Pancreas (tissue), 10 donors: ENCODE measurements at places on chromosomes 11 and 22. TPM values are rescaled to one million over a fixed set of nuclear protein-coding genes. Genes with fewer than 3 reads are reported as not detected.
A peak's percentile ranks its signal among the peaks of the same experiment; 100 is the strongest.

DNA sequence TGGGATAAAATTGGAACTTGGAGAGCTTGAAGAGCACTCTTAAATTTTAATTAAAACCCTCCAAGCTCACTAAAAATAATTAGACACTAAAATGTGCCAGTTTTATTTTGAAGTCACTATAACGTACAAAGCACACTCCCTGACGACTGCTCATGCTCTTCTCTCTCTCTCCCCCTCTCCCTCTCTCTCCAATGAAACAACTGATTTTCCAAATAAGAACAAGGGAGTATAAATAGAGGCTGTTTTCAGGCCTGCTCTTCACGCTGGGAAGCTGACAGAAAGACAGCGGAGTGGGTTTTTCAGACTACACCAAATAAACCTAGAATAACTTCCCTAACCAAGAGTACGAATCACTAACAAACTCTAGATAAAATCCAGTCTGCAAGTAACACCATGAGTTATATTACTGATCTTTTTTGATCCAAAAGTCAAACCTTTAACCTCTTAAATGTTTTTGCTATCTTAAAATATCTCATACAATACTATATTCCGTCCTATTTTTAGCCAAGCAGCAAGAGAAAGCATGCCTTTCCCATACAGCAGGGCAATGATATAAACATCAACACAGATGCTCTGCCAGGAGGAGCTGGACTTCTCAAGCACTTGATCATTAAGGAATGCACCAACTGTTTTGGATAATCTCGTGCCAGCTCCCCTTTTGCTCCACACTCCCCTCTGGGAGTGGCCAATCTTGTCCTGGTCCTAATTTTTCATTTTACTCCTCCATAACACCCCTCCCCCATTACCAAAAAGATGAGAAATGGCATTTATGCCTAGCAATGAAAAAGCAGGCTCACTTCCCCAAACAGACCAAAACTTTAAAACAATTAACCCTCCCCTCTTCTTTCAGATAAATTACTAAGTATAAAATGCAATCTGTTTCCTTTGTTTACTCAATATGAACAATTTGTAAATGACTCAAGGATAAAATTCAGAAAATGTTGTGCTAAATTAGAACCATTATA lies 116.9 kb downstream of the SOX6 start:
- H3K36me3 ChIP-seq = no peaks in the 10 kb centered on the region
- H3K27ac ChIP-seq = no peak overlapping the region
- no peak for DNase-seq
- H3K4me3 ChIP-seq = no peak overlapping the region

DNA sequence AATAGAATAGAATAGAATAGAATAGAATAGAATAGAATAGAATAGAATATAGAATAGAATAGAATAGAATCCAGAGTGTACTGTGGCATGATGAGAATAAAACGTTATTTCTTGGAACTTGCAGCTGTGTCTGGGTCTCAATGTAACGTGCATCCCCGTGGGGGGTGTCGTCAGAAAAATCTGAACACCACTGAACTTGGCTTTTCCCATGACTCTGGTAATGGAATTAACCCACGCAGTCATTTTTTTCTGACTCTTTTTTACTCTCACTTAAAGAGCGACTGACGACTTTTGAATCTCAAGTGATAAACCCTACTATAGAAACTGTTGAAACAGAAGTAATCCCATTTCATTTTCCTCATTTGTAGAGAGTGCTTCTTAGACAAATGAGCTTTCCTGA lies 92.4 kb upstream of the BID start:
- H3K27me3 ChIP-seq = no peaks in the 10 kb centered on the region
- H3K4me3 ChIP-seq = no peak overlapping the region
- no peaks in the 10 kb centered on the region for H3K36me3 ChIP-seq
- no peaks in the 10 kb centered on the region for H3K4me1 ChIP-seq

The NELL1 gene
- total RNA-seq = not detected

The OR56A1 gene
- total RNA-seq = not detected

The SLC1A2 gene
- 60.9 TPM for total RNA-seq

DNA sequence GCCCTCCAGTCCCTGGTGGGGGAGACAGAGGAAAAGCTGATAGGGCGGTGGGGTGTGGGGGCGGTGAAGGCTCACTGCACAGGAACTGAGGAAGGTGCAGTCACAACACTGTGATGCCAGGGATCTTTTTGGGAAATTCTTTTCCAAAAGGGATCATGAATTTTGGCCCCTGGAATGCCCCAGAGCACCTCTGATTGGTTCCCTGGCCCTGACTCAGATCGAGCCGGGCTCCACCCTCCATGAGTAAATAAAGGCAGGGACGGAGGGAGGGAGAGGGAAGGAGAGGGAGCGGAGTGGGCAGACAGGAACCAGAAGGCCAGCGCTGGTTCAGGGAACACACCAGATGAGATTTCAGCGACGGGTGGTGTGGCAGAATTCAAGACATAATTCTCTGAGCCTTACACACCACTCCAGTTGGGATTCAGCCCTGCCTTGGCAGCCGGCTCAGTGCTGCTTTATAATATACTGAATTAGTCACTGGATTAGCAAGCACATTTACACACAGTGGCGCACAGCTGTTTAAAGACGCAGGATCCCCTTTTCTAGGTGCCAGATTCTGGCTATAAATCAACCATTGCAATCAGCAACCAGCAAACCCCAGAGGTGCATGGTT lies 80.3 kb downstream of the ETS1 start:
- H3K4me1 ChIP-seq = peaks cover 37% of the 10 kb centered on the region
- H3K36me3 ChIP-seq = no peaks in the 10 kb centered on the region
- peak; percentile 82 for DNase-seq

GRCh38 chr11:85939099-85940015 lies 84.2 kb downstream of the CCDC83 start:
- no peaks in the 10 kb centered on the region for H3K27me3 ChIP-seq
- no peaks in the 10 kb centered on the region for H3K4me1 ChIP-seq
- no peak overlapping the region for H3K27ac ChIP-seq
- DNase-seq = no peak
- no peak overlapping the region for H3K4me3 ChIP-seq

DNA sequence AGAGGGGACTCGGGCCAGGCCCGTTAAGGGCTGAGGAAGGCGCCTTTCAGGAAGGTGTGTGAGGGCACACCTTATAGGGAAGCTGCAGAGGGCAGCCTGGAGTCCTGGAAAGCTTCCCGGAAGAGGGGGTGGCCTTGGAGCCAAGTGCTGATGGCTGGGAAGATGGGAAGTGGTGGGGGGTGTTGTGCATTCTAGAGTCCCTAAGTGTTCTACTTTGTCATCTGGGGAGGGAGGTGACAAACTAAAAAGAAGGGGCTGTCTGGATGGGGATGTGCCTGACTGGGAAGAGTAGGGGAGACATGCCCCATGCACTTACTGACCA lies 6.8 kb downstream of the ZDHHC8 start:
- no peak overlapping the region for H3K4me3 ChIP-seq
- H3K27ac ChIP-seq = no peak overlapping the region
- no peaks in the 10 kb centered on the region for H3K4me1 ChIP-seq
- no peaks in the 10 kb centered on the region for H3K36me3 ChIP-seq
- DNase-seq = no peak

The PTPRJ gene
- total RNA-seq = 15.4 TPM

DNA sequence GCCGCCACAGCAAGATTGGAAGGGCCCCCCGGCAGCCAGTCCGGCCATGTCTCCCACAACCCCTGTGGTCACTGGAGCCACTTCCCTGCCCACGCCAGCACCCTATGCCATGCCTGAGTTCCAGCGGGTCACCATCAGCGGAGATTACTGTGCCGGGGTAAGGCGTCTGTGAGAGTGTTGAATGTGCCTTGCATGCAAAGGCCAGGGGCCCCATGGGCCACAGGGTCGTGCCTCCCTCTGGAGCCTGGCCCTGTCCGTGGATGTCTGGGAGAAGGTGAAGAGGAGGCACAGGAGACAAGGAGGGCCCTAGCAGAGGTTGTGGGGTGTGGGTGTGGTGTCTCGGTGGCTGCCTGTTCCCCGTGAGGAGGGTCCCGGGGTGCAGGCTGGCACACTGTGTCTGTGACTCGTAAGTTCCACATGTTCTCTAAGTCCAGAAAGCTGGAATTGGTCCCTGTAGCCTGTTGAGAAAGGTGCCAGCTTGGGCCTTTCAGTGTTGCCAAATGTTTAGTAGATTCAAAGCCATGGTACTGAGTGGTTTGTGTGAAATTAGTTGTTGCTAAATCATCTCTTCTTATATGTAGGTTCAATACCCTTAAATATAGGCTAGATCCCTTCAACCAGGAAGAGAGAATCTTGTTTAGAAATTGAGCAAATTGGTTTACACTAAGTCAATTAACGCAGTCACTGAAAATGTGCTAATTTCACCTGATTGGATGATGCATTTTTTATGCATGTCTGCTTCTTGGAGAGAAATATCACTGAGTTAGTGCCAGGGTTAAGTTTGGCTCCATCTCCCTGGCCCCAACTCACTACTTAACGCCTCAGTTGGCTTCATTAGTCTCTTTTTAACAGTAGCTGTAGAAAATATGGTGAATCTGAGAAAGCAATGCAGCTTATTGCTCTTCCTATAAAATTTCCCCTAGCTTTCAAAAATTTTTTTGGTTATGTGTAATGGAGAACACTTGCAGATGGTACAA lies 23.8 kb downstream of the AMPD3 start:
- no peak for DNase-seq
- H3K27ac ChIP-seq = no peak overlapping the region
- no peaks in the 10 kb centered on the region for H3K4me1 ChIP-seq
- H3K27me3 ChIP-seq = no peaks in the 10 kb centered on the region
- H3K36me3 ChIP-seq = no peaks in the 10 kb centered on the region

The MMP12 gene
- total RNA-seq = not detected

- H3K27ac ChIP-seq = no peak overlapping the region
- no peaks in the 10 kb centered on the region for H3K27me3 ChIP-seq
- peaks cover 6% of the 10 kb centered on the region for H3K36me3 ChIP-seq
Measured at GRCh38 chr22:45201678-45202332, 38.1 kb downstream of the NUP50 start.

GRCh38 chr11:23973244-23973643 lies 523.6 kb upstream of the LUZP2 start:
- no peak for DNase-seq
- no peak overlapping the region for H3K4me3 ChIP-seq
- no peaks in the 10 kb centered on the region for H3K4me1 ChIP-seq
- H3K27me3 ChIP-seq = no peaks in the 10 kb centered on the region

The SLC17A6 gene
- total RNA-seq = 0.12 TPM

DNA sequence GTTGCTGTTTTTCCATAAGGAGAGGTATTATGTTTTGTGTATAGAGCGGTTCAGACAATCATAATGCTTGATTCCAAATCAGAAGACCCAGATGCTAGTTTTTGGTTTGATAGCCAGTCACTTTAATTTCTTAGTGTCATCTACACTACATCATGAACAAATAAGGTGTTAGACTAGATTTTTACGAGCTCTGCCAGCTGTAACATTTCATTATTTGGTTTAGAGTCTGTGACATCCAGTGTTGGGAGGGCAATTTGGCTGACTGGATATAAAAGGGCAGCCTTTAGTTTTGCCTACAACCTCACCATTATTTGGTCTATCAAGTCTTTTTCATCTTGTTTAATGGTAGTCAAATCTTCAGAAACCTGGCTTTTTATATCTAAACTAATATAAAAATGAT lies 30.2 kb upstream of the FBXO3 start:
- DNase-seq = no peak
- no peak overlapping the region for H3K4me3 ChIP-seq
- no peaks in the 10 kb centered on the region for H3K27me3 ChIP-seq
- H3K4me1 ChIP-seq = peaks cover 8% of the 10 kb centered on the region
- no peaks in the 10 kb centered on the region for H3K36me3 ChIP-seq

DNA sequence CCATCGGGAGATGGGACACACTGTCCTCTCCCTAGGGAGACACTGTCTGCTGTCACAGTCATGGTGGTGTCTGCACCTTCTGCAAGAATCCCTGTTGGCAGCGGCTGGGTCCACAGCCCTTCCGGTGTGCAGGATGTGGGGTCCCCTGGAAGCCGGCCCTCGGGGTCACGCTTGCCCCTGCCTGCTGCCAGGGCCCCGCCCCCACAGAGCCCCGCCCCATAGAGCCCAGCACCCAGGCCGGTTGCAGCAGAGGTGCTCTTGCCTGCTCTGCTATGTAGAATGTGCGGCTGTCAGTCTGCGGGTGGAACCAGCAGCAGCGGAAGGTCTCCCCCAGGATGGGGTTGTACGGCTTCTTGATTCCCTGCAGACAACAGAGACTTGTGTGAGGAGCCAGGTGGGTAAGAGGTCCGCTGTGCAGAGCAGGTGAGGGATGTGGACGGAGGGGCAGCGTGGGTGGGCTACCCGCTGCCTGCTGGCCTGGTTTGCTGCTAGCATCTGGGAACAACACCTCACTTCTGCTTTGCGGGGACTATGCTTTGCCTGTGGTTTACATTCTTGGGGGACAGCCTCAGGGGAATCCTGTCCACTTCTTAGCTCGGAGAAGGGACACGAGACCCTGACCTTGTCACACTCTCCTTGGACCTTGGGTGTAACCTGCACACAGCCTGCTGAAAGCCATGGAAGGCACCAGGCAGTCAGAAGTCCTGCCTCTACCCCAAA lies 44.9 kb upstream of the CARS1 start:
- H3K4me3 ChIP-seq = no peak overlapping the region
- H3K36me3 ChIP-seq = no peaks in the 10 kb centered on the region
- no peaks in the 10 kb centered on the region for H3K4me1 ChIP-seq
- H3K27ac ChIP-seq = no peak overlapping the region
- DNase-seq = no peak
- H3K27me3 ChIP-seq = no peaks in the 10 kb centered on the region

DNA sequence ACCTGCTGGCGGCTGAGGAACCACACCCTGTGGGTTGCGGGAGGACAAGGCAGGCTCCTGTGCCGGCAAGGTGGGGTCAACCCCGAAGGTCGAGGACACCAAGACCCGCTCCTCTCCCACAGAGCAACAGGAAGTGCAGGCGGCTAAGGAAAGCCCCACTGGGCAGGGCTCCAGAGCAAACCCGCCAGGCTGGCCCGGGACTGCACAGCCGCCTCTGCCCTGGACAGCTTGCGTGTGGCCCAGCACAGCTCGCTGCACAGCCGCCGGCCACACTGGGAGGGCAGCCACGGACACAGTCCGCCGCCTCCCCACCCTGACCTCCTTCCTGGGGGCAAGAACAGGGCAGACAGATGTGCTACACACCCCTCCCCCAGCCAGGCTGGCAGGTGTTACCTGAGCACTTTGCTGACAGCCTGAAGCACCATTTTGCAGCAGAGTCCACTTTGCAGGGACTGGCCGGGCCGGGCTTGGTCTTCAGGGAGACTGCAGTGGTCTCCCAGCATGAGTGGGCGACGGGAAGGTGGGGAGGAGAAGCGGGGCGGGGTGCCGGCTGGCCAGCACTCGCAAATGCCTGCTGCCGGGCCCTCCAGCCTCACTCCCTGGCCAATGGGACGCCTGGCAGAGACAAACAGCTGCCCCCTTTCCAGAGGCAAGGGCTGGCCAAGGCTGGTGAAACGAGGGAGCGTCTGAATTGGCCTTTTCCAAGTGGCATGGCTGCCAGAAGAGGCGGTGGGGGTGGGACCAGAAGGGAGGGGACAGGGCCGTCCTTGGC lies at the start of gene MOB2:
Gene MOB2, minus strand, starts transcription at position 726 of the 772 bp plus-strand sequence. Its CDS starts 223 bp downstream, at position 503.
- DNase-seq = no peak
- H3K4me3 ChIP-seq = no peak within 1 kb of the TSS
- no peaks in the 10 kb centered on the region for H3K36me3 ChIP-seq
- peaks cover 9% of the 10 kb centered on the region for H3K4me1 ChIP-seq
- H3K27ac ChIP-seq = no peak within 1 kb of the TSS
